Stimulated activated CD8-positive, alpha-beta memory T cell treated with anti-CD3 and anti-CD28 coated beads, Interleukin-7, amount 100 ng/mL, for 1 hour (primary cell): ENCODE measurements at places on chromosomes 11 and 22.

GRCh38 chr11:122107566-122107965 lies 8.4 kb downstream of the BLID start:
- DNase-seq: no peak

- no peak for DNase-seq
Measured at GRCh38 chr22:47687346-47687655, 924.9 kb downstream of the TBC1D22A start.

DNA sequence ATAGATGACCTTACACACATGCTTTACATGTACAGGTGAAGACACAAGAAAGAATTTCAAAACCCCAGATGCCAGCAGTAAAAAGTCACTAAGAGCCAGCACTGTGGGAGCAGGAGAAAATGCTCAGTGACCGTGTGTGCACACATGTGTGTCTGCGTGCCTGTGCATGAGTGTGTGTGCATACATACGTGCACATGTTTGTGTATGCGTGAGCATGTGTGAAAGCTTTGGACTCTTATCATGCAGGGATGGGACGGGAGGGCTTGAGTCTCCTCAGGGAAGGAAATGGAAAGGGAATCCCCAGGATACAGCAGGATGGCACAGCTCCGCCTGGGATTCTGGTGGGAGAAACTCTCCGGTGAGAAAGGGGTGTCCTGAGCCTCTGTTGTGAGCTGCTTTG lies 121.5 kb upstream of the B3GAT1 start:
- DNase-seq: no peak

- no peak for DNase-seq
Measured at GRCh38 chr11:15194671-15195415, 80.1 kb downstream of the INSC start.

DNA sequence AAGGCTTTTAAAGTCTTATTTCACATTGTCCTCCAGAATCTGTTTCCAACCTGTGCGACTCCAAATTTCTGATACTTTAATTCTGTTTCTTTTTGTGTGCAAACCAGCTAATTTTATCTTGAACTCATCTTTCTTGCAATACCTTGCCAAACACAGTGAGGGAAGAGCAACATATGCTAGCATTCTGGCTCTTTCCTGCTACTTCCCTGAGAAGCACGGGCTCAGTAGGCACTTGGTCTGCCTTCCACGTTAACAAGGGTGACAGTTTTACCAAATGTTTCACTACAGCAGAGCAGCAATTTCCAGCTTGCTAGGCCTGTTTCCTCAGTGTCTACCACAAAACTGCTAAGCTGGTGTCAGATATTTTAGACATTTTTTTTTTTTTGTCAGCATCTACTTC lies 405.8 kb downstream of the NTM start:
- no peak for DNase-seq
